ENCODE measurements at places on chromosomes 1 and 21. TPM values are rescaled to one million over a fixed set of nuclear protein-coding genes. Genes with fewer than 3 reads are reported as not detected.

The SLC44A3 gene
- polyA plus RNA-seq = 90.3 TPM

The VCAM1 gene
- 5.3 TPM for polyA plus RNA-seq

The CCDC30 gene
- 0.81 TPM for polyA plus RNA-seq

The IQGAP3 gene
- 0.89 TPM for polyA plus RNA-seq

The HMGCS2 gene
- 80.4 TPM for polyA plus RNA-seq

The CD1B gene
- not detected for polyA plus RNA-seq

The ZNF593OS gene
- polyA plus RNA-seq = not detected

The LCE1C gene
- polyA plus RNA-seq = not detected

The LCE2D gene
- not detected for polyA plus RNA-seq

The GJA9 gene
- polyA plus RNA-seq = not detected

The CHIA gene
- polyA plus RNA-seq = 0.15 TPM

The OLFM3 gene
- polyA plus RNA-seq = 2.6 TPM

The VTCN1 gene
- 0.10 TPM for polyA plus RNA-seq

The LYSMD1 gene
- polyA plus RNA-seq = 3.2 TPM

The CHODL gene
- polyA plus RNA-seq = 0.22 TPM

The KLHDC8A gene
- polyA plus RNA-seq = 1.1 TPM

The PANK4 gene
- polyA plus RNA-seq = 18.8 TPM

The CASQ2 gene
- 5.9 TPM for polyA plus RNA-seq

The SEMA6C gene
- polyA plus RNA-seq = 73.5 TPM

The MDM4 gene
- polyA plus RNA-seq = 4.1 TPM

The WDR3 gene
- 1.9 TPM for polyA plus RNA-seq

The TRIM17 gene
- not detected for polyA plus RNA-seq

The ZNF695 gene
- 1.1 TPM for polyA plus RNA-seq

The MYBPH gene
- polyA plus RNA-seq = 1.1 TPM

The FAM151A gene
- 22.0 TPM for polyA plus RNA-seq

The KCNK1 gene
- polyA plus RNA-seq = 6.6 TPM

The ABL2 gene
- 1.8 TPM for polyA plus RNA-seq

The EVA1C gene
- polyA plus RNA-seq = 18.6 TPM

The TXLNA gene
- 9.7 TPM for polyA plus RNA-seq

The TMEM269 gene
- polyA plus RNA-seq = not detected
